ENCODE measurements at places on chromosomes 13 and 19. TPM values are rescaled to one million over a fixed set of nuclear protein-coding genes. Genes with fewer than 3 reads are reported as not detected.

The ZNF264 gene
- 24.2 TPM for total RNA-seq

The SHD gene
- 122 TPM for total RNA-seq

The RPL21 gene
- 812 TPM for total RNA-seq

The KLK15 gene
- total RNA-seq = not detected

The HOMER3 gene
- 188 TPM for total RNA-seq

The PLIN5 gene
- total RNA-seq = 0.06 TPM

The SIGLEC12 gene
- total RNA-seq = not detected

The UBXN6 gene
- 71.9 TPM for total RNA-seq

The APLP1 gene
- 47.1 TPM for total RNA-seq

The SYT3 gene
- total RNA-seq = not detected

The SSC5D gene
- total RNA-seq = 0.45 TPM

The ZNF383 gene
- total RNA-seq = 4.0 TPM

The ZNF491 gene
- 0.90 TPM for total RNA-seq

The APOC4 gene
- total RNA-seq = not detected
